ENCODE measurements at places on chromosomes 7 and 10. TPM values are rescaled to one million over a fixed set of nuclear protein-coding genes. Genes with fewer than 3 reads are reported as not detected.

- DNase-seq: peak; percentile 86
Observed at GRCh38 chr7:63899691-63900393, 98.8 kb upstream of the ZNF722 start.

Gene HOXA5
- not detected for polyA plus RNA-seq

DNA sequence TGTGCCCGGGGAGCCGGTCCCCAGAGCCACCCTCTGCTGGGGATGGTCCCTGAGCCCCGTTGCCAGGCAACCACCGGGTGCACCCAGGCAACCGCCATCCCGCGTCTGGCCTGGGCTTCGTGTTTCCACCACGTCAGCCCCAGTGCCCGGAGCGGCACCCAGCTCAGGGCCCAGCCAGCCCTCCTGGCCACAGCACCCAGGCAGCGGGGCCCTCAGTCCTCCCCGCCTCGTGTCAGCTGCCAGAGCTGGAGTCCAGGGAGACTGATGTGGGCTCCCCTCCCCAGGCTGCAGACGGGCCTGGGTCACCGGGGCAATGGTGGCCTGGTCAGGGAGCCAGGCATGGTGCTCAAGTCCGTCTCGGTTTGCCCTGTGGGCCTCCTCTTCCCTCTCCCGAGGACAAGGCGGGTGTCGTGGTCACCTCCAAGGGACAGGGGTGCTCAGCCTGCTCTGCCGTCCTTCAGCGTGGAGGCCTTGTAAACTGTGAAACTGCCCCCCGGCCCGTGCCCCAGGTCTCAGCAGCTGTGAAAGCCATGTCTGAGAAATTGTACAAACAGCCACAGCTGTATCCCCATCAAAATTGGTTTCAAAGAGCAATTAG, 72.5 kb downstream of the MICALL2 start:
- no peak for DNase-seq

- no peak for DNase-seq
Observed at GRCh38 chr10:70417568-70417967, 13.6 kb downstream of the EIF4EBP2 start.

DNA sequence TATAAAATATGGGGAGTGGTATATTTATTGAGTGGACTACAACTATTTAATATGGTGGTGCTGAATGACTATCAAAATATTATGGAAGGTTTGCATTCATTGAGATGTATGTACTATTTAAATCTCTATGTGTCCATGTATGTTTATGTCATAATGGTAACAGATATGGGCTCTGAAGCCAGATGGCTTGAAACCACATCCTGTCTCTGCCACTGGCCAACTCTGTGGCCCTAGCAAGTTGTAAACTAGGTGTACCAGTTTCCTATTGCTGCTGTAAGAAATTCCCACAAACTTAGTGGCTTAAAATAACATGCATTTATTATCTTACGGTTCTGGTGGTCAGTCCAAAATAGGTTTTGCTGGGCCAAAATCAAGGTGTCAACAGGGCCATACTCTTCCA, 198.1 kb upstream of the NFE2L3 start:
- DNase-seq: no peak

- DNase-seq: no peak
Observed at GRCh38 chr7:116569737-116570136, 44.9 kb downstream of the CAV1 start.

- no peak for DNase-seq
Observed at GRCh38 chr7:33062023-33062781, at the start of gene NT5C3A. Gene NT5C3A (minus strand): TSS chr7:33062776. CDS start chr7:33062705, 71 bp downstream.

- no peak for DNase-seq
Observed at GRCh38 chr10:32951111-32951510, 6.9 kb downstream of the ITGB1 start.
